ENCODE measurements at places on chromosomes 13 and 19. TPM values are rescaled to one million over a fixed set of nuclear protein-coding genes. Genes with fewer than 3 reads are reported as not detected.
A peak's percentile ranks its signal among the peaks of the same experiment; 100 is the strongest.

DNA sequence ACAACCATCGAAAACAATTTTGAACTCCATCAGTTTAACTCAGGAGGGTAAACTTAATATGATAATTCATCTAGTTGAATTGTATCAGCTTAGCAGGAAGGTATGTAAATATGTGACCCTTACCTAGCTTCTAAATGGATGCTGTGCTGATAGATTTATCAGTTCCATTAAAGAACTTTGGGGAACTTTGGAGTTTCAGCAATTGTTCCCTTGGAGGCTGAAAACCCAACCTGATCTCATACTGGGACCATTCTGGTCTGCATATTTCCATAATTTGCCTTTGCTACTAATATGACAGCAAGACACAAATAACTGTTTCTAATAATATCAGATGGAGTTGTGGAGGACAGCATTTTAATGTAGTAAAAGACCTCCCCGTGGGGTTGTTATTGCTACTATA, 127.8 kb downstream of the GGACT start:
- DNase-seq, result no peak

- DNase-seq, result no peak
Measured at GRCh38 chr13:98214008-98214643, 37.1 kb upstream of the RNF113B start.

- DNase-seq, result no peak
Measured at GRCh38 chr13:98385606-98386005, 191.3 kb downstream of the STK24 start.

DNA sequence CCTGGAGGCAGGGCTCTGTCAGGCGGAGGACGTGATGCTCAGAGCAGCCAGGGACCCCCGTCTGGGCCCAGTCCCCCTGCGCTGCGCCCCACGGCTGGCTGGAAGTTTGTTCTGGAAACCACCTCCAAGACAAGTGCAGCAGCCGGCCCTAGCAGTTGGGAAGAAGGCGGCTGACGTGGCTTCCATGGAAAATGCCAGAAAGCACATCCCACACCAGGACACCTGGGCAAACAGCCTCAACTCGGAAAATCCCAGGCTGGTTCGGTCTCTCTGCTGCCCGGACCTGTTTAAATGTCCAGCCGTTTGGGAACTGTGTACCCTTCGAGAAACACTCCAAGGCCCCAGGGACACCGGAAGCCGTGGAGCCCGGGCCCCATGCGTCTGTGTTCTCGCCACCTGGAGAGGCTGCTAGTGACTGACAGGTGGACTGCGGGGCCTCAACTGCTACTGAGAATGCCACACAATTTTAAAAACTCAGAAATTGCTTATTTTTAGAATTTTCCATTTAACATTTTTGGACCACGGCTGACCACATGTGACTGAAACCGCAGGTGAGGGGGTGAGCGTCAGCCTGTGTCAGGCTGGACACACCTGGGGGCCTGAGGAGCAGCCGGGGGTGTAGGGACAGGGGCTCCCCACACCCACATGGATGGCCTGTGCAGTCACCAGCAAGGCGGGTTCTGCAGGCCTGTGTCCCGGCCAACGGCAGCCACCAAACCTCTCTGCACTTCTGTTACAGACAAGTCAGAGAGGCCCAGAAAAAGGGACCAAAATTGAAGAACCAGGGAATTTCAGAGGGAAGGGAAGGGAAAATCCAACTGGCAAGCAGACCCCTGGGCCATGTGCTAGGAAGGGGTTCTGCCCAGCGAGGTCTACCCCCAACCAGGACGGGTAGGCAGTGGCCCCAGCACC, 31.7 kb downstream of the RASA3 start:
- no peak for DNase-seq

RYR1 gene
- 4.7 TPM for polyA plus RNA-seq

DNA sequence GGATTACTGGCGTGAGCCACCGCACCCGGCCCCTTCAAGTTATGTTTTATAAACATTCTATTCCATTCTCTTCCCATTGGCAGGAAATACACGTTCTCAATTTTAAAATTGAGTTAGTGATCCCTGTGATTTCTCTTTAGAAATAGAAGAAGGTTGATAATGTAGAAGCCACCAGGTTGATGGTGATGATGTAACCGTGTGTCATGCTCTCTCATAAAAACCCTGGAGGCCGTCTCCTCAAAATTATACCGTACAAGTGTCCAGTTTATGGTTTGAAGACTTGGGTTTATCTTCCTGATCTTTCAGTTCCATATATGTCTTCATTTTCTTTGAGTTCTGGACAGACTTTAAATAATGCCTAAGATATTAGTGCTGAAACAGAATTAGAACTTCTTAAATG, 32.2 kb downstream of the COG3 start:
- DNase-seq, result no peak

- DNase-seq, result no peak
Measured at GRCh38 chr19:23949611-23950010, 34.9 kb downstream of the ZNF726 start.

LYPD4 gene
- polyA plus RNA-seq, result not detected

GRCh38 chr19:3672993-3673392, 27.3 kb downstream of the PIP5K1C start:
- no peak for DNase-seq

PGLYRP2 gene
- polyA plus RNA-seq, result not detected

DNA sequence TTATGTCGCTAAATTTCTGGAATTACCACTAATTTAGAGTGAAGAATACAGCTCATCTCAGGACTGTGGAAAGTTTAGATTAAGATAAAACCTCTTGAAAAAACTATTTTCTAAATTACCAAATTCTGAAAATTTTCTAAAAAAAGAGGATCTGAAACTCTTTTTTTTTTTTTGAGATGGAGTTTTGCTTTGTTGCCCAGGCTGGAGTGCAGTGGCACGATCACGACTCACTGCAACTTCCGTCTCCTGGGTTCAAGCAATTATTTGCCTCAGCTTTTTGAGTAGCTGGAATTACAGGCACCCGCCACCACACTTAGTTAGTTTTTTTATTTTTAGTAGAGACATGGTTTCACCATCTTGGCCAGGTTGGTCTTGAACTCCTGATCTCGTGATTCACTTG, 16.6 kb upstream of the ZNF253 start:
- DNase-seq, result no peak

DNA sequence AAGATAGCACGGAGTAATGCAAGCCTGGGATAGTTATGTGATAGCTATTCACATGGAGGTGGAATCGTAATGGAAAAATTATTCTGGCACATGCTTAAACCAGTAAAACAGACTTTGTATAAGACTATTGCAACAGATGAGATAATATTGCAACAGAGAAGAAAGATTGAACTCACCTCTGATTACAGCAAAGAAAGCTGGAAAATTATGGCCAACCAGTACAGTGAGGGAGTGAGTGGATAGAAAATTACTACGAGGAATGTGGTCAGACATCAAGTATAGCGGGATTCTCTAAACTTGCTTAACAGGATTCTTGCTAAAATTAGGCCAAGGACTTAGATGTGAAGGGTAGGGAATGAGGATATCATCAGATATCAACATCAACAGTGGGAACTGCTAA, 397.6 kb upstream of the KLHL1 start:
- DNase-seq, result no peak

DNA sequence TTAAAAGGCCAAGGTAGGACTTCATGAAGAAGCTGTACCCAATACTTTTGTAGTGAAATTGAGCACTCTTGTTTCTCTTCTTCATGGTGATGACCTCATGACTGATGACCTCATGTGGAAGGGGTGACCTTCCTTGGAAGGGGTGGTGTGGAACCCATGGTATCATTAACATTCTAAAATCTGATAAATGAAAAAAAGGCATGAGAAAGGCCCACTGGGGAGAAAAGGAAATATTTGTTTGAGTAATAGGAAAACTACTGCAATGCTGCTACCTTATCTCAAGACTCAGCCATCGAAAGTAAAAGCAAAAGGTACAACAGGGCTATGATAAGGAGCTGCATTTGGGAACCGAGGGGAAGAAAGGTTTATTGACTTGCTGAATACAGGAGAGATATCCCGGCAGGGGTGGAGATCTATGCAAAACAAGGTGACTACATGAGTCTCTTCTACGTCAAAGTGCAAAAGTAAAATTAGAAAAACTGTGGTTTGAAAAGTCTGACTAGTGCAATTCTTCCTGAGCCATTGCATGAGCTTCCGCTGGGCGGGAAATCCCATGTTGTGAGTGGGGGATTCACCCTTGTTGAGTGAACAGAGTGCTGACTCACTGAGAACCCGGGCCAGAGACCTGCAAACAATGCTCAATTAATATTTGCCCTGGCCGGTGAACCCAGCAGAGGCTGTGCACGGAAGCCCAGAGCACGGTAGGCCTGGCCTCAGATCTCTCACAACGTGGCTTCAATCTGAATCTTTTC, 138.9 kb upstream of the RFC3 start:
- no peak for DNase-seq

DNA sequence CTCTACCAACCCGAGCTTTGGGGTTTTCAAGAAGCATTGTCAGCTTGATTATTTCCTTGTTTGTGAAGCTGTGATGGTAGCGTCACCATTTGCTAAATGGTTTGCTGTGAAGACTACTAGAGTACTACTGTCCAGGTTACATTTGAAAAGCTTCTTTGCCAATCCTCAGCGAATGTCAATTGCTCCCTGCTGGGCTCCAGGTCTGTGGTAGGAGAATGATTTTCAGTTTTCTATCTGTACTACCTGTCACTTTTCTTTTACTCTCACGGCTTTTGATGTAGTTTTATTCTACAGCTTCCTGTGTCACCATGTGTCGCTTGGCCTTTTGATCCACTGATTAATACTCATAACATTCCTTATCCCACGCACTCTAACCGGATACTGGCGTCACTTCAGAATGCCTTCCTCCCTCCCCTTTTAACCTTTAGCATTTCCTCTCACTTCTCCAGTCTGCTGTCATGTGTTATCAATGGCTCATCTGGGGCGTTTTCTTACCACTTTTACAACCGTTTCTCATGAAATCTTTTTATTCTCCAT, 7.5 kb upstream of the GPR183 start:
- no peak for DNase-seq

DNA sequence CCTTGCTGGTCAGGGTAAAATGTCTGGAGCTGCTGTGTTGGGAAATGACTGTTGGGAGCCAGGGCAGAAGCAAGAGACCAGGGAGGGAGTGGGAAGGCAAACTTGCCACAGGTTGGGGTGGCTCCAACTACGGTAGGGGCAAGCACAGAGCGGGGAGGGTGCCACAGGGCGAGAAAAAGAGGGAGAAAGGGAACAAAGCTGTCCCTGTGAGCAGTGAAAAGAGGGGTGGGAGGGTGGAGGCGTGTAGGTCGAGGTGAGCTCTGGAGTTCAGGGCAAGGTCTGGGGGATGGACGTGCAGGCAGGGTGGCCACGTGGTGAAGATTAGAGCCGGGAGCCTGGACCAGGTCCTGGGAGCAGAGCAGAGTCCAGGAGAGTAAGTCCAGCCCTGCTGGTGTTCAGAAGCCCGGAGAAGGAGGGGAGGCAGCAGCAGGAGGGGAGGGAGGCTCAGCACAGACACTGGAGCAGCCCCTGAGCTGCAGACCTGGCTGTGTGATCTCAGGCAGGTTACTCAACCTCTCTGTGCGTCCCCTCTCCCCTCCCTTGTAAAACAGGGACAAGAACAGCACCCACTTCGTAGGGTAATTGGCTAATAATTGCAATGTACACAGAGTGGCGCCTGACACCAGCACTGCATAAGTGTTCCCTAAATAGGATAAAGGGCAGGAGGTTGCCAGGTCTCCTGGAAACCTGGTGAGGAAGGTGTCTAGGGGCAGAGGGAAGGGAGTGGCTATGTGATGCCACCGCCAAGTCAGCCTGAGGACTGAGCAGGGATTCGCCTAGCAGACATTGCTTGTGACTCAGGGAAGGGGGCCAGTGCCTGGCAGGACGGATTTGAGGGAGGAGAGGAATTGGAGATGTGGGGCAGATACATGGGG, 3.2 kb upstream of the POLR2E start:
- DNase-seq, result no peak

GRCh38 chr13:41122838-41123237, 9.8 kb downstream of the KBTBD6 start:
- DNase-seq, result no peak

- DNase-seq, result peak; percentile 40
Measured at GRCh38 chr13:34816245-34816884, 125.7 kb upstream of the NBEA start.

- no peak for DNase-seq
Measured at GRCh38 chr19:31725051-31725450, 375.8 kb upstream of the TSHZ3 start.

ZNF723 gene
- polyA plus RNA-seq, result not detected

- DNase-seq, result no peak
Measured at GRCh38 chr19:55099557-55100506, 17.6 kb downstream of the PPP1R12C start.

COX6B2 gene
- 1.5 TPM for polyA plus RNA-seq

- DNase-seq, result no peak
Measured at GRCh38 chr19:31352782-31353651, 3.8 kb upstream of the TSHZ3 start.

GRCh38 chr19:42576241-42576640, 18.5 kb downstream of the CEACAM8 start:
- DNase-seq, result no peak

DNA sequence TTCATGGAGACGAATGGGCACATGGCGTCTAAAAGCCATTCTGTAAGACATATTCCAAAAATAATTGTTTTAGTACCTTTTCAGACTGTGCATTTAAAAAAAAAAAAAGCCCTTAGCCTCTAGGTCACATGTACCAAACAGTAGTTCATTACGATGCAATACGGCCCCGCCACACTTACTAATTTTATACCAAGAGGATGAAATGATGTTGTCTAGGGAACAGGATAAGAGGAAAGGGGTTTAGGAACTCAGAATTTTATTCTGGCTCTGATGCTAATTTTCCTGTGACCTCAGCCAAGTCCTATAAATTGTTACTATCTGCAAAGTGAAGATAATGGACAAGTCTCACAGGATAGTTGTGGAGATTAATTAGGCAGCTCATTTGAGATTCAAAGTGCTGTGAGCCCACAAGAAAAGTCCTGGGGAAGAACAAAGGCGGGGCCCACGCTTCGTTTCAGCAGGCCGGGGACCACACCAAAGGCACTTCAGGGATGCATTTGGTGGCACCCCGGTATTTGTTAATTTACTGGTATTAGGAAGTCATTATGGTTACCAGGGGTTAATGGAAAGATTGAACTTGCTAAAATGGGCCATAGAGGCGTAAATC, 511.1 kb downstream of the IRS2 start:
- DNase-seq, result no peak

RTBDN gene
- polyA plus RNA-seq, result not detected

- no peak for DNase-seq
Measured at GRCh38 chr13:44420376-44421220, 47.0 kb downstream of the SERP2 start.

LRRC63 gene
- 0.24 TPM for polyA plus RNA-seq
